B cell (primary cell): ENCODE measurements at places on chromosomes 12 and 14. TPM values are rescaled to one million over a fixed set of nuclear protein-coding genes. Genes with fewer than 3 reads are reported as not detected.

RNU4-1 gene
- total RNA-seq = 3,269 and 3,426 TPM in 2 replicates

SRRM4 gene
- total RNA-seq = not detected in 2 replicates

EXOC3L4 gene
- not detected in 2 replicates for total RNA-seq

ASB2 gene
- total RNA-seq = 1.00 and 1.5 TPM in 2 replicates

CLEC6A gene
- not detected in 2 replicates for total RNA-seq

C12orf54 gene
- total RNA-seq = not detected in 2 replicates

PTPN6 gene
- total RNA-seq = 311 and 312 TPM in 2 replicates

DPF3 gene
- total RNA-seq = 3.4 and 3.7 TPM in 2 replicates

CLEC12A gene
- total RNA-seq = not detected in 2 replicates

ALX1 gene
- total RNA-seq = not detected in 2 replicates

SPSB2 gene
- 13.5 and 16.0 TPM in 2 replicates for total RNA-seq

PSMB11 gene
- total RNA-seq = not detected in 2 replicates

SLCO1A2 gene
- total RNA-seq = 0.17 TPM in 1 of 2 replicates, not detected in the other

ABCC9 gene
- total RNA-seq = not detected in 2 replicates

- H3K4me3 ChIP-seq = no peak overlapping the region
- no peak for DNase-seq
- no peaks in the 10 kb centered on the region for H3K36me3 ChIP-seq
These were observed 960.3 kb downstream of the VRK1 start for GRCh38 chr14:97757491-97757890.

GRCh38 chr14:20772650-20773049, 4.4 kb downstream of the EDDM3B start:
- no peak for DNase-seq
- H3K4me1 ChIP-seq = no peaks in the 10 kb centered on the region
- no peaks in the 10 kb centered on the region for H3K36me3 ChIP-seq
- no peak overlapping the region for H3K27ac ChIP-seq
- no peaks in the 10 kb centered on the region for H3K27me3 ChIP-seq
- H3K4me3 ChIP-seq = no peak overlapping the region

GRCh38 chr14:75523771-75524171, 1.5 kb downstream of the BATF start:
- no peak for DNase-seq
- no peaks in the 10 kb centered on the region for H3K27me3 ChIP-seq
- H3K4me1 ChIP-seq = peaks cover 51% of the 10 kb centered on the region
- H3K36me3 ChIP-seq = no peaks in the 10 kb centered on the region
- H3K4me3 ChIP-seq = peak overlapping the region; percentile 74

GRCh38 chr14:30657606-30658163, 35.6 kb downstream of the SCFD1 start:
- DNase-seq = peak; percentile 13
- peaks cover 49% of the 10 kb centered on the region for H3K36me3 ChIP-seq
- H3K27me3 ChIP-seq = no peaks in the 10 kb centered on the region
- no peak overlapping the region for H3K27ac ChIP-seq
- no peaks in the 10 kb centered on the region for H3K4me1 ChIP-seq

DNA sequence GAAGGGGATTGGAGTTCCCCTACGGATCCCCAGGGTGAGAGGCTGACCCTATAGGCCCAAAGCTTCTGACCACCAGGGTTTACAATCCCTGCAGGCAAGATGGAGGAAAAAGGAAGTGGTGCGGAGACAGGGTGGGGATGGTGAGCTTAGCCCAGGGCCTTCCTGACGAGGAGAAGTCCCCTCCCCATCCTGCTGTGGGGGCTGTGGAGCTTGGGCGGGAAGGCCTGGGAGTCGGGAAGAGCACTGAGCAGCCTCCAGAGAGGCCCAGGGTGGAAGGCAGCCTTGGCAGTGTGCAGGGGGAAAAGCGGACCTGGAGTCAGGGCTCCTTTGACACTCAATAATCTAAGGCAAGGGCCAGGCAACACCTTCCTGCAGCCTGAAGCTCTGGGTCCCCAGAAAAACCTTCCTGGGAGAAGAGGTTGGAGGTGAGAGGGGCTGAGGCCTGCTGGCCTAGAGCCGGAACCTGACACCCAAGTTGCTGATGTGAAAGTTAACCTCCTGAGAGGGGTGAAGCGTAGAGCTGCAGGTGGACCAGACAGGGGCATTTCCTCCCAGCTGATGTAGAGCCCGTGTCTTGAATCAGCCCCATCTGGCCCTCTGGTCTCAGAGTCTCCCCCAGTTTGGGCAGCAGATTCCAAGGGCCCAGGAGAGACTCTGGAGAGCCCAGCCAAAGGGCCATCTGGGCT, 6.0 kb downstream of the HDAC7 start:
- peak overlapping the region; percentile 98 for H3K27ac ChIP-seq
- H3K36me3 ChIP-seq = no peaks in the 10 kb centered on the region
- DNase-seq = peak; percentile 64
- peak overlapping the region; percentile 45 for H3K4me3 ChIP-seq
- H3K27me3 ChIP-seq = no peaks in the 10 kb centered on the region

DNA sequence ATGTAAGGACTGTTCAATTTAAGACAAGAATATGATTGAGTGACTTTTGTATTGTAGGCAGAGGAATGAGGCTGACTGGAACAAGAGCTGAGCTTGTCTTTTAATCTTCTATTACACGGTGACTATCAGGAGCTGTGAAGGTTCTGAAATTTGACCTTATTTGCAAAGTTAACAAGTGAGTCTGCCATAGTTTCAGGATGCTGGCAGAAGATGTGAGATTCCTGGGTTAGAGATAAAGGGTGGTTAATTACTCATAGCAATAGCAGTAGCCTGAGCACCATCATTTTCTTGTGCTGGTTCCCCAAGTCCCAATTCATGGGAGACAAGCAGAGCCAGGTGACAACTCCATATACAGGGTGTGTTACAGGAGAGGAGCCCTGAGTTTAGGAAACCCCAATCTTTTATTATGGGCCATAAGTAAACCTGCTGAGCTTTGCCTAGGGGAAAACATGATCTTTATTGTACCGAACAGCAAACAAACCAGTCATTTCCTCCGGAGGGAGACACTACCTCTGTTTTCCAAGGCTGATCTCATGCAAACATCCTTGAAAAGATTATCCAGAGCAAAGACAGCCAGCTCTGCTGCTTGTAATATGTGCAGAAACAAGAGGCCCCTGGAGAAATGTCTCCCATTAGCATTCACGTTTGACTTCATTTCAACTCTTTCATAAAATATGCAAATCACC, 51.7 kb upstream of the DDX11 start:
- no peak for DNase-seq
- H3K4me3 ChIP-seq = no peak overlapping the region
- no peaks in the 10 kb centered on the region for H3K4me1 ChIP-seq
- no peaks in the 10 kb centered on the region for H3K36me3 ChIP-seq
- no peak overlapping the region for H3K27ac ChIP-seq

- H3K4me3 ChIP-seq = no peak overlapping the region
- H3K4me1 ChIP-seq = peaks cover 11% of the 10 kb centered on the region
- H3K27me3 ChIP-seq = no peaks in the 10 kb centered on the region
- H3K36me3 ChIP-seq = no peaks in the 10 kb centered on the region
These were observed 58.7 kb downstream of the SSH1 start for GRCh38 chr12:108798551-108799221.

DNA sequence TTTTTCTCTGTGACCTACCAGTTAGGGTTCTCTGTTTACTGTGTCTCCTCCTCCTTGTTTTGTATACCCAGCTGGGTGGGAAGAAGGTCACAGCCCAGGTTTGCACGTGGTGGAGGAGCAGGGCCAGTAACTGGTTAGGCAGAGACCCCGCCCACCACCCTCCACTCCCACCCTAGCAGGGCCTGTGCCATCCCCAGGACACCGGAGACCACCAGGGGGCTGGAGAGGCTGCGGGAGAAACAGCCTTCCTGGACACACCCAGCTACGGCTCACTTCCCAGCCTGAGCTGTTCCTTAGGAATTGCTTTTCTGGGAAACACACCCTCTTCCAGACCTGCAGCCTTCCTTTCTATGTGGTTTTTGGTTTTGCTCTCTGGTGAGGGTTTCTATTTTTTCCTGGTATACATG, 21.1 kb downstream of the BDKRB2 start:
- no peaks in the 10 kb centered on the region for H3K27me3 ChIP-seq
- no peak for DNase-seq
- no peak overlapping the region for H3K27ac ChIP-seq
- H3K4me1 ChIP-seq = no peaks in the 10 kb centered on the region
- H3K4me3 ChIP-seq = no peak overlapping the region
- no peaks in the 10 kb centered on the region for H3K36me3 ChIP-seq

DNA sequence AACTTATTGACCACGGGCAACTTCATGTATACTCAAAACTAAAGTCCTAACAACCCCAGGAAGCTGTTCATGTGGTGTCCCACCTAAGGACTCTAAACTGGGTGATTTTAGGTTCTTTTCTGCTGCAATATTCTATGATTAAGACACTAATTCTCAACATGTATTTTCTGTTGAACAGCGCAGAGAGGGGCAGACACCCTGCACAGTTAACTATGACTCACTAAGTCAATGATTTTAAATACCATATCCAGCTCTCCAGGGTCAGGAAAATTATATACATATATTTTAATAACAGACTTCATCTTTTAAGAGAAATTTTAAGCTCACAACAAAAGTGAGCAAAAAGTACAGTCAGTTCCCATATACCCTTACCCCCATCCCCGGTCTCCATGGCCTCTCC, 85.0 kb downstream of the FOXN3 start:
- H3K4me1 ChIP-seq = peaks cover 35% of the 10 kb centered on the region
- DNase-seq = no peak
- no peak overlapping the region for H3K27ac ChIP-seq
- no peaks in the 10 kb centered on the region for H3K27me3 ChIP-seq
- H3K36me3 ChIP-seq = no peaks in the 10 kb centered on the region

DNA sequence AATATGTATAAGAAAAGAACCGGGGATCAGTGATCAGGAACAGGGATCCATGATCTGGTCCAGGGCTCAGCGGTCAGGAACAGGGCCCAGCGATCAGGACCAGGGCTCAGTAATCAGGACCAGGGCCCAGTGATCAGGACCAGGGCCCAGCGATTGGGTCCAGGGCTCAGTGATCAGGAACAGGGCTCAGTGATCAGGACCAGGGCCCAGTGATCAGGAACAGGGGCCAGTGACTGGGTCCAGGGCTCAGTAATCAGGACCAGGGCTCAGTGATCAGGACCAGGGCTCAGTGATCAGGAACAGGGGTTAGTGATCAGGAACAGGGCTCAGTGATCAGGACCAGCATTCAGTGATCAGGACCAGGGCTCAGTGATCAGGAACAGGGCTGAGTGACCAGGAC, 56.3 kb downstream of the TMEM121 start:
- H3K4me1 ChIP-seq = peaks cover 43% of the 10 kb centered on the region
- peak; percentile 61 for DNase-seq
- H3K27me3 ChIP-seq = no peaks in the 10 kb centered on the region
- peak overlapping the region; percentile 75 for H3K27ac ChIP-seq
- no peaks in the 10 kb centered on the region for H3K36me3 ChIP-seq

- no peaks in the 10 kb centered on the region for H3K4me1 ChIP-seq
- H3K27me3 ChIP-seq = no peaks in the 10 kb centered on the region
- H3K27ac ChIP-seq = no peak overlapping the region
- no peak overlapping the region for H3K4me3 ChIP-seq
- H3K36me3 ChIP-seq = no peaks in the 10 kb centered on the region
These were observed 9.2 kb upstream of the RAD52 start for GRCh38 chr12:958588-959123.

DNA sequence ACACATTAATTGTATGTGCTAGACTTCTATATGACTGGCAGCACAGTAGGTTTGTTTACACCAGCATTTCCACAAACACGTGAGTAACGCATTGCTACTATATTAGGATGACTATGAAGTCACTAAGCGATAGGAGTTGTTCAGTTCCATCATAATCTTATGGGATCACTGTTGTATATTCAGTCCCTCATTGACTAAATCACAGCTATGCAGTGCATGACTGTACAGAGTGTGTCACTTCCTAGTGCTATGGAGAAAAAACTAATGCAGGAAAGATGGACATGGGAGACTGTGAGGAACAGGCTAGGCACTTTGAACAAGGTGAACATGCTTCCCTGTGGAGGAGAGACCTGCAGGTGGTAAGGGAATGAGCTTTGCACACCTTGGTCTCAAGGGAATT, 259.8 kb downstream of the NUAK1 start:
- no peak overlapping the region for H3K27ac ChIP-seq
- no peaks in the 10 kb centered on the region for H3K4me1 ChIP-seq

GRCh38 chr14:20802341-20803084, at the start of gene RNASE1:
Gene RNASE1 (minus strand): TSS chr14:20802844. CDS start chr14:20802068, 776 bp downstream.
- H3K27me3 ChIP-seq = no peaks in the 10 kb centered on the region
- DNase-seq = no peak
- H3K4me1 ChIP-seq = peaks cover 31% of the 10 kb centered on the region
- no peaks in the 10 kb centered on the region for H3K36me3 ChIP-seq

DNA sequence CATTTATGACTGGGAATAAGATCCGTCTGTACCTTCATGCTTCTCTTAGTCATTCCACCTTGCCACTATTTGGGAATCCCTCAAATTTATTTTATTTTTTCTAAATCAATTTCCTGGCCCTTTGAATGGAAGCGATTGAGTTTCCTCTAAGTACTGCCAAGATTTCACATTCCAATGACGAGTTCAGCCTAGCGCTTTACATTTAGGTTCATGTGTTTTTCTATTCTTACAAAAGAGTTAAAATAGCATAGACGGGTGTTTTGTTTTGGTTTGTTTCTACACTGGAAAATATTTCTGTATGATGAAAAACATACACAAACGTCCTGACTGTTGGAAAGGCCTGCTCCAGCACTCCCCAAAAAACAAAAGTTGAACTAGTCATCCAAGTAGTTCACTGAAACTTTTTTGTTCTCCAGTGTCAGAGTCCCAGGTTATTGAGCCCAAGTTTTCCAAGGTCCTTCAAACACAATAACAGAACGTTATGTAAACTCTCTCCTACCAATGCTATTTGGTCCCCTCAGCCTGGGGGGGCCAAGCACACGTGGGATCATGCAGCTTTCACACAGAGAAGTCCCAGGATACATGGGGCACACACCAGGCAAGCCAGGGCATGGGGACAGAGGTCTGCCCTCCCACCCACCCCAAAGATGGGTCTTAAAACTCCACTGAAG, 74.8 kb upstream of the FOXN3 start:
- H3K4me1 ChIP-seq = peaks cover 20% of the 10 kb centered on the region
- no peak overlapping the region for H3K27ac ChIP-seq
- no peak for DNase-seq
- H3K4me3 ChIP-seq = no peak overlapping the region
- no peaks in the 10 kb centered on the region for H3K36me3 ChIP-seq

- no peaks in the 10 kb centered on the region for H3K4me1 ChIP-seq
- no peaks in the 10 kb centered on the region for H3K27me3 ChIP-seq
- H3K36me3 ChIP-seq = no peaks in the 10 kb centered on the region
- DNase-seq = no peak
These were observed 114.5 kb upstream of the NPAS3 start for GRCh38 chr14:32824195-32824594.

- peaks cover 2% of the 10 kb centered on the region for H3K36me3 ChIP-seq
- H3K4me3 ChIP-seq = no peak overlapping the region
- no peak overlapping the region for H3K27ac ChIP-seq
- H3K4me1 ChIP-seq = no peaks in the 10 kb centered on the region
- DNase-seq = no peak
- no peaks in the 10 kb centered on the region for H3K27me3 ChIP-seq
These were observed 89.8 kb downstream of the CRADD start for GRCh38 chr12:93766796-93767523.

GRCh38 chr14:29548948-29549370, 378.7 kb downstream of the PRKD1 start:
- no peaks in the 10 kb centered on the region for H3K4me1 ChIP-seq
- no peak overlapping the region for H3K4me3 ChIP-seq
- peak; percentile 31 for DNase-seq
- no peak overlapping the region for H3K27ac ChIP-seq
- H3K27me3 ChIP-seq = no peaks in the 10 kb centered on the region
- H3K36me3 ChIP-seq = no peaks in the 10 kb centered on the region
